Thoracic aorta (tissue), 2 donors: ENCODE measurements at places on chromosomes 12 and 14. TPM values are rescaled to one million over a fixed set of nuclear protein-coding genes. Genes with fewer than 3 reads are reported as not detected.

- DNase-seq: no peak
Observed at GRCh38 chr14:75234173-75235115, 44.2 kb upstream of the FOS start.

- DNase-seq: no peak
Observed at GRCh38 chr12:126558219-126558618, 1493.0 kb downstream of the AACS start.

The SDSL gene
- total RNA-seq: 3.5 TPM

The VRTN gene
- not detected for total RNA-seq

GRCh38 chr12:64877363-64878004, 53.0 kb downstream of the TBC1D30 start:
- no peak for DNase-seq
